ENCODE measurements at places on chromosomes 13 and 19.

GRCh38 chr19:6925386-6925785 lies 38.0 kb downstream of the ADGRE1 start:
- no peak for DNase-seq

GRCh38 chr13:90201676-90202460 lies 1145.6 kb upstream of the MIR17HG start:
- DNase-seq: no peak

DNA sequence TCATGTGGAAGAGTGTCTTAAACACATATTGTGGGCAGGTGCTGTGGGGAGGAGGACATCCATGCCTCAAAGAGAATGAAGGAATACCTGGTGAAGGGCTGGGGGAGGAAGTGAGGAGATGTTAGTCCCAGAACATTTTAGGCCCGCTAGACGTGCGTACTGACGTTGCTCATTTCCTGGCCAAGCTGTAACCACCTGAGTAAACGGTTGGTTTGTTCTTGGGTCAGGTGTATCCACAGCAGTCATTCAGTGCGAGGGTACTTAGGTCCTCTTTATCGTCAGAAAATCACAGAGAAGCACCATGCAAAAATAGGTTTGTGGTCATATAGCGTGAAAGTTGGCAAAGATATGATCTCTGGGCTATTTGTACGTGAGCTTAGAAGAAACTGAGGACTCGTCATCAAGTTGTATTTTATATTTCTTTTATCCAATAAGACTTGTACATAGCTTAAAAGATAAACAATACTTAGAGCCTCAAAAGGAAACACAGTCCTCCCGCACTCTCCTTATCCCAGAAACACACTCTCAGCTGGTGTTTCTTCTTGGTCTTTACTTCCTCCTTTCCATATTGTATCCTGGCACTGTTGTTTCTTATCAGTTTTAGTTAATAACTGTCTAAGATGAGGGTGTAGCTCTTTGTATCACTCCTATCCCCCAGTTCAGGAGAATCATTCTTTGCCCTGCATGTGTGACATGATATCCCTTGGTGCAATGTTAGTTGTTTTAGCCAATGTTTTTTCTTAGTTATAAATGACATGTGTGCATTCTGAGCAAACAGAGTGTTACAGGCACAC lies 52.0 kb downstream of the ARHGEF7 start:
- no peak for DNase-seq

GRCh38 chr19:54109651-54110050 lies 5.8 kb downstream of the TFPT start:
- no peak for DNase-seq

GRCh38 chr13:27341616-27342015 lies 71.0 kb downstream of the RASL11A start:
- no peak for DNase-seq

GRCh38 chr13:99357131-99357596 lies 50.0 kb upstream of the GPR183 start:
- DNase-seq: no peak

DNA sequence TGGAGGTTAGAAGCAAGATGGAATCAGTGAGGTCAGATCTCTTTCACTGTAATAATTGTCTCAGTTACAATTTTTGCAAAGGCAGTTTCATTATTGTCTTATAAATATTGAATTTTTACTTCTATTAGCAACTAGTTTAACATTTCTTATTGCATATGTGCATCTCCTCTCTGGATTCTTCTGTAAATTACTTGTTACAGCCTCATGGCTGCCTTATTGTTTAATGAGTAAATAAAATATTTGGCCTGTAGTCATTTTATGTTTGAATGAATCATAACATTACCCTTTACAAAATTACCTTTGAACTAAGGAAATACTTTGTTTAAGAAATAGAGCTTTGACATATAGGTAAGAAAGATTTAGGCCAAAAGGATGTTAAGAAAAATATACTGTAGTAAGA lies 212.4 kb downstream of the SLITRK6 start:
- no peak for DNase-seq

DNA sequence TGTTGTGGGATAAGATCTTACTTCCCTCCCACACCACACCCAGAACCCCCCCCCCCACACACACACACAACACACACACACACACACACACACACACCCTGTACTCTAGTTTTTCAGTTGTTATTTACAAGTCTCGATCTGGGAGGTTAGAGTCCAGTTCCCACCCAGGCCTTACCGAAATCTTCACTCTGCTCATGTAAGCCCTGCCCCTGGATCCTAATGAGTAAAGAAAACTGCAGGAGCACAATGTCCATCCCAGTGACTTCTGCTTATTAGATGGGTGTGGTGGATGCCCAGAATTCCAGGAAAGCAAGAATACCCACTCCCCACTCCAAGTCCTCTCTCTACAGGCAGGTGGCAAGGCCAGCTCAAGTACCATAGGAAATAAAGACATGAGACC lies 23.0 kb downstream of the STARD13 start:
- no peak for DNase-seq

DNA sequence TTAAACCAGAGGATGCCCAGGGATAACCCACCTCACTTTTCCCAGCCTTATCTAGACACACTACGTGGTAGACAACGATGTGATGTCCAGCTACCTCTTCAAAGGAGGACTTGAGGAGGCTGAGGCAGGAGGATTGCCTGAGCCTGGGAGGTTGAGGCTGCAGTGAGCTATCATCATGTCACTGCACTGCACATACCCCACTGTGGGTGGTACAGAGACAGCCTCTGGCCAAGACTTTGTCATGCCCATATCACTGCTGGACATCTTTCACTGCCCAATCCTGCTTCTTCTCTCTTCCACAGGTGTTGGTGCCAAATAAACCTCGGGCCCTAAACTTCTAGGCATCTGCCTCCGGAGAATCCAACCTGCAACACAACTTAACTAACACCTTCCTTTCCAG lies 85.8 kb downstream of the FAM216B start:
- no peak for DNase-seq

- DNase-seq: no peak
Measured at GRCh38 chr19:35710784-35711723, 6.7 kb downstream of the ZBTB32 start.

DNA sequence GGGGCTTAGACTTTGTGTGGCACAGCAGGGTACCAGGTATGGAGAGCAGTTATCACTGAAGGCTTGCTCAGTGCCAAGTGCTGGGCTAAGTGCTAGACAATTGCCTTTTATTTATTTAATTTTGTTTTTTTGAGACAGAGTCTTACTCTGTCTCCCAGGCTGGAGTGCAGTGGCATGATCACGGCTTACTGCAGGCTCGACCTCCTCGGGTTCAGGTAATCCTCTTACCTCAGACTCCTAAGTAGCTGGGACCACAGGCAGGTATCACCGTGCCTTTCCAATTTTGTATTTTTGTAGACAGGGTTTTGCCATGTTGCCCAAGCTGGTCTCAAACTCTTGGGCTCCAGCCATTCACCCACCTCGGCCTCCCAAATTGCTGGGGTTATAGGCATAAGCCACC lies 256.9 kb downstream of the ZNF536 start:
- DNase-seq: no peak

DNA sequence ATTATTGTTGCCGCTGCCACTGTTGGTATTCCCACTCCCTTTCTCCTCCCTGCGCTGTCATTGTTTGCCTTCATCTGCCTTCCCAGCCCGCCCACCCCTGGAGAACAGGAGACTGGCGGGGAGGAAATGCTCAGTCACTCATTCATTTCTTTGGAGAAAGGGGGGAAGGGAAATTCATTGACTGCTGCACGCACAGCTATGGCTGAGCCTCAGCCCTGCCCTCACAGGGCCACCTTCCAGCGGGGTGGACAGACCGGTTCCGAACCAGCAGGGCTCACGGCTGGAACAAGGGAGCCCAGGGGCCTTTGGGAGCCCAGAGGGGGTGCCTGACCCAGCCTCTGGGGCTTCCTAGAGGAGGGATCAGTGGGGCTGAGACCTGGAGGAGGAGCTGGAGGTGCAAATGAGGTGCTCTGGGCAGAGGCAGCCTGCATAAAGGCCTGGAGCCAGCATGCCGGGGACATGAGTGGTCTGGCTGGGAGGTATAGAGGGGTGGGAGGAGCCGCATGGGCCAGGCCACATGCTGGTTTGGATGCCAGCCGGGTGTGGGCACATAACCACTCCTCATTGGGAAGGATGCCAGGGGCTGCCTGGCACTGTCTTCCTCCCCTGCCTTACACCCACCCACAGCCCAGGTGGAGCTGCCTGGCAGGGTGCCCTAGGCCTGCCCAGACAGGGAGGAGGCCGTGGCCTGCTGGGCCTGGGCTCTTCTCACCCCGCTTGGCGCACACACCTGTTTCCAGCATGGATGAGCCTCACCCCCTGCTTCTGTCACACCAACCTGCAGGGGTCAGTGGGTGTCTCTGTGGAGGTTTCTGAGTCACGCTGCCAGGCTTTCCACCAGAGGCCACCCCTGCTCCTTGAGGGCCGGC lies 26.8 kb downstream of the PPP5C start:
- peak; percentile 82 for DNase-seq

GRCh38 chr13:110403315-110403714 lies 96.2 kb downstream of the COL4A2 start:
- no peak for DNase-seq

- DNase-seq: no peak
Measured at GRCh38 chr13:110638257-110638656, 22.9 kb downstream of the NAXD start.

DNA sequence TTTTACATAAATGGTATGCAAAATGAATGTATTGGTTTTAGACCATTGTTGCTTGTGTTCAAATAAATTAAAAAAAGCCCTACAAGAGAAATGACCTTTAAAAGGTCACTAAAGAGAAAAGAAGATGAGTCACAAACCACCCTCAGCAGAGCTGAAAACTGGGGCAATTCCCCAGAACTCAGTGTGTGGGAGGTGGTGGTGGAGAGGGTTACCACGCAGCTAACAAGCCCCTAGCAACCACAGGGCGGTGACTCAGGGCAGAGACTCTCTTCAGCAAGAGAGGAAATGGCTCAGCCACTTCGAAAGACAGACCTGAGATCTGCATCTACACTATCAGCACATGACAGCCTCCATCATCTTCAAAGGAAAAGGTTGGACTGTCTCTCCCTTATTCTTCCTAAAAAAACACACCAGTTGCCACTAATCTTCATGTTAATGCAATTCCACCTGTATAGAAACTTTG lies 29.4 kb upstream of the NDFIP2 start:
- DNase-seq: no peak

DNA sequence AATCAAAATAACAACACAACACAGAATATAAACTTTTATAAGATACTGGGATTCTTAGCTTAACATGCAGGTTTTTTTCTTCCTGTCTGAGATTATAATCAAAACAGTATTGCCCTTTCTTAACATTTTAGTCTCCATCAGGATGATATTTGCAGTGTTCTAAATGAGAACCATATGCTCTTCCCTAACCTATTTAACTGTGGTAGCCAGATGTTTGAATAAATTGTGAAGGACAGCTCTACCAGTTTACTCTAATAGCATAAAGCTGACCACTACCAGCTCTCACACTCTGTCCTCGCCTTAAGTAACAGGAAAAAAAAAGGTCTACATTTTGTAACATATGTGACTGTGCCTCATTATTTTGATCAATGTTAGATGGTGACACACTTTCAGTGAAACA lies 618.7 kb upstream of the SGCG start:
- no peak for DNase-seq

- DNase-seq: no peak
Measured at GRCh38 chr19:17605761-17606589, 50.5 kb downstream of the COLGALT1 start.

DNA sequence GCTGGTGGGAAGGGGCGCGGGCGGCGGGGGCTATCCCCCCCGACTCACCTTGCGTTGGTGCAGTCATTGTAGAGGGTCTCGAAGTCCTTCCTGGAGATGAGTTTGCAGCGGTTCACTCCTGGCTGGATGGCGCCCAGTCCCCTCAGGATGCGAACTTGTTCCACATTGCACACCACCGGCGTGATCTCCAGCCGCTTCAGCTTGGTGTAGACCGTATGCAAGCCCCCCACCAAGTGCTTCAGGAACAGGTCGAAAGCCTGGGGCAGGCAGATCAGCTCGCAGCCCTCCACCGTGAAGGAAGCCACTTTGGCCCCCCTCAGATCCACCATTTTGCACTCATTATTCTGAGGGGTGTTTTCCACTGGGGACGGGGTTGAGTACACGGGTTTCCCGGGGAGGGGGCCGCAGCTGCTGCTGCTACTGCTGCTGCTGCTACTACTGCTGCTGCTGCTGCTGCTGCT lies 1.1 kb downstream of the DACH1 start:
- no peak for DNase-seq

- no peak for DNase-seq
Measured at GRCh38 chr13:62139597-62139996, 723.9 kb upstream of the PCDH20 start.

DNA sequence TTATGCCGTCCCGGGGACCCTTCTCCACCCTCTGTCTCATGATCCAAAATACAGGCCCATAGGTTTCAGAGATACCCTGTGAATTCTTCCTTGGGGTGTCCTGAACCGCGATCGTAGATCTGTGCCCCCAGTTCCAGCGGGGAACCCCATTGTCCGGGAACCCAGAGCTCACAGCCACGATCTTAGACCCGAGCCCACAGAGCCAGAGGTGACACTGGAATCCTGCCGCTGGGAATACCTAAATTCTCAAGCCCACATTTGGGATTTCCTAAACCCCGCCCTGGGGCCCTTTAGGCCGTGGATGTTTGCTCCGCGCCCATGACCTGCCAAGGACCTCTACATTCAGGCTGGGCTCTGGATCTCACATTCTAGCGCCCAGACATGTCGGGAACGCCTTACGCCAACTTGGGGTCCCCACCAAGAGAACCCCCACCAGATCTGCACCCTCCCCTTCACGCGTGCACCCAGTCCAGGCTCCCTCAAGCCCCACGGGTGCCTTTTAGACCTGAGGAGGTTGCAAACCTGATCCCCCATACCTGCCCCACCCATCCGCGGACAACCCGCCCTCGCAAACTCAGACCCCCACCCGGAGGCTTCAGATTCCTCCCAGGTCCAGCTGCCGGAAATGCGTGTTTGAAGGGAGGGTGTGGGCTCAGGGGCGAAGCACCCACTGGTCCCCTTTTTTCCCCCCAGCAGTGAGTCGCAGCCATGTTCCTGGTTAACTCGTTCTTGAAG lies 605 bp downstream of the CAPNS1 start:
- DNase-seq: peak; percentile 70

- no peak for DNase-seq
Measured at GRCh38 chr13:27038323-27038722, 133.3 kb downstream of the USP12 start.

GRCh38 chr13:23778879-23779278 lies 110.3 kb downstream of the MIPEP start:
- no peak for DNase-seq

- DNase-seq: no peak
Measured at GRCh38 chr13:99307247-99307646, at the start of gene GPR183. Gene GPR183, minus strand, starts transcription at chr13:99307399. Its CDS starts 11,254 bp downstream, at chr13:99296145.

- no peak for DNase-seq
Measured at GRCh38 chr19:39595950-39596349, 6.4 kb upstream of the LGALS13 start.

- DNase-seq: no peak
Measured at GRCh38 chr19:14300303-14300702, 80.9 kb upstream of the ADGRE5 start.

DNA sequence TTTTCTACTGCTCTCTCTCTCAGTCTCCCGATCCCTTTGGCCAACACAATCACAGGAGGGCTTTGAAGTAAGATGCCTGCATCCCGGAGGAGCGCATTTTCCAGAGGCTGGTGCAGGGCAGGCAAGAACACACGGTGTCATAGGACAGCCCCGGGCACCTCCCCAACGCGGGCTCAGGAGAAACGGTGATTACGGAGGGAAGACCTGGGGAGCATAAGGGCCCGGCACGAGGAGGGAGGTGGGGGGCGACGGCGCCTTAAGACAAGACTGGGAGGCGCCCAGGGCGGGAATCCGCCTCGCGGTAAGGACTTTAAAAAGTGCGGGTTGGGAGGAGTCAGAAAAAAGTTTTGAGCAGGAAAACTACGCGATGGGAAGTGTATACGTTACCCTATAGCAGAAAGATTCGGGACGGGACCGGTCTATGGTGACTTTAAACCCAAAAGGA lies 18.7 kb upstream of the ZNF888 start:
- no peak for DNase-seq

Measured in SHP77 treated with DMSO at 0.1 percent for 48 hours (cell line).